SJCRH30 (cell line): ENCODE measurements at places on chromosomes 1 and 21. TPM values are rescaled to one million over a fixed set of nuclear protein-coding genes. Genes with fewer than 3 reads are reported as not detected.

GRCh38 chr1:218436997-218437396 lies 91.9 kb downstream of the TGFB2 start:
- H3K36me3 ChIP-seq, result peaks cover 41% of the 10 kb centered on the region
- H3K4me3 ChIP-seq, result no peak overlapping the region
- H3K27me3 ChIP-seq, result no peaks in the 10 kb centered on the region
- no peak for DNase-seq
- H3K27ac ChIP-seq, result no peak overlapping the region
- H3K4me1 ChIP-seq, result 0 out of 2 replicates have a peak, but pooled peaks cover 3% of the 10 kb centered on the region

DNA sequence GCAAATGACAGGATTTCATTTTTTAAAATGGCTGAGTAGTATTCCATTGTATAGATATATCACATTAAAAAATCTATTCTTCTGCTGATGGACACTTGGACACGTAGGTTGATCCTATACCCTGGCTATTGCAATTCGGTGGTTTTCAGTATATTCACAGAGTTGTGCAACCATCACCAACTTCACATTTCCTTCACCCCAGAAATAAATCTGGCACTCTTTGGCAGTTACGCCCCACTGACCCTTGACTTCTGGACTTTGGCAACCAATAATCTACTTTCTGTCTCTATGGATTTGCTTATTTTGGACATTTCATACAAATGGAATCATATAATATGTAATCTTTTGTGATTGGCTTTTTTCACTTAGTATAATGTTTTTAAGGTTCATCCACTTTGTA lies 35.9 kb downstream of the MAP3K7CL start:
- no peaks in the 10 kb centered on the region for H3K4me1 ChIP-seq
- H3K36me3 ChIP-seq, result peaks cover 3% of the 10 kb centered on the region; the same call in 1 of the 2 replicates
- H3K4me3 ChIP-seq, result no peak overlapping the region
- no peaks in the 10 kb centered on the region for H3K27me3 ChIP-seq

GRCh38 chr1:117613249-117613968 lies 7.6 kb downstream of the TENT5C start:
- no peak overlapping the region for H3K27ac ChIP-seq
- H3K4me3 ChIP-seq, result no peak overlapping the region
- no peaks in the 10 kb centered on the region for H3K27me3 ChIP-seq

- no peak for DNase-seq
- no peaks in the 10 kb centered on the region for H3K27me3 ChIP-seq
- H3K4me1 ChIP-seq, result no peaks in the 10 kb centered on the region
- H3K4me3 ChIP-seq, result no peak overlapping the region
- no peaks in the 10 kb centered on the region for H3K36me3 ChIP-seq
- no peak overlapping the region for H3K27ac ChIP-seq
These were observed 57.9 kb upstream of the KCNE2 start for GRCh38 chr21:34305605-34306604.

The MYBPH gene
- 1.1 and 1.8 TPM in 2 replicates for total RNA-seq

The FAM72C gene
- 6.6 and 7.9 TPM in 2 replicates for total RNA-seq
